ENCODE measurements at places on chromosomes 3 and 15. TPM values are rescaled to one million over a fixed set of nuclear protein-coding genes. Genes with fewer than 3 reads are reported as not detected.

DNA sequence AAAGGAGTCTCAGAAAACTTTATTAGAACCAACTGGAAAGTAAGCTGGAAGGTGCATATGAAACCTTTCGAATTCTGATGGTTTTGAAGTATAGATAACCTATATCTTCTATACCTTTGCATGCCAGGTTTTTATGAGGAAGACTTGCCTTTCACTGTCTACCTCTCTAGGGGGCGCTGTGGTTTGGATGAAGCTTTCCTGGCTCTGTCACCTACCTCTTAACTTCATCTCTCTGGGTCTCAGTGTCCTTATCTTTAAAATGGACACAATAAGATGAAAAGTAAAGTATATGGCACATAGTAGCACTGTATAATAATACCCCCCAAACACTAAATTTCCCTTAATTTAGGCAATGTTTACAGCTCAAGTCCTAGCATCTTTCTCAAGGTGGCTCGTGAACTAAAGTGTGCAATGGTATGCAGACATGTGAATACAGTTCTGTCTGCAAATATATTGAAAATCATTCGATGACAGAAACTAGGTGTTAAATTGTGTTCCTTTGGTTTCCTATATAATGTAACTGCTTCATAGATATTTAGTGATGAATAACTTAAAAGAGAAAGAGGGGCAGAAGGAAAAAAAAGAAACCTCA lies 314.3 kb downstream of the CHST2 start:
- DNase-seq, result no peak

DNA sequence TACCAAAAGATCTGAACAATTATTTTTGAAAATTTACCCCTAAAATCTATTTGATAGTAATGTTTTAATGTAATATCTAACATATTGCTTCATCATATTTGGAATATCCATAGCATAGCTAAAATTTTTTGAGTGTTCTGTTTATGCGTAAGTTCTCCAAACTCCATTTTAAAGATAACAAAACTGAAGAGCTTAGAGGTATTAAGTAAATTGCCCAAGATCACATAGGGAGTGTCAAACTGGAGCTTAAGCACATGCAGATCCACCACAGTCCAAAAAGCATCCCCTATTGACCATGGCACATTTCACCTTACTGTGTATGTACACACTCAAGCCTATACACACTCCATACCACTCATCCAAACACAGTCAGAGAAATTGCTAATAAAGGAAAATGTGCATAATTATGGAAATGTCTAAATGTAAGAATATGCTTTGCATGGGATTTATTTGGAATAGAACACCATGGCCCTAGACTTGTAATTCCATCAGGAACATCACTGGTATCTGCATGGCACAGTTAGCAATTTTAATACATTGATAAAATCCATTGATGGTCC lies 85.2 kb upstream of the TGFBR2 start:
- DNase-seq, result no peak

Gene DNASE1L3
- total RNA-seq, result not detected

DNA sequence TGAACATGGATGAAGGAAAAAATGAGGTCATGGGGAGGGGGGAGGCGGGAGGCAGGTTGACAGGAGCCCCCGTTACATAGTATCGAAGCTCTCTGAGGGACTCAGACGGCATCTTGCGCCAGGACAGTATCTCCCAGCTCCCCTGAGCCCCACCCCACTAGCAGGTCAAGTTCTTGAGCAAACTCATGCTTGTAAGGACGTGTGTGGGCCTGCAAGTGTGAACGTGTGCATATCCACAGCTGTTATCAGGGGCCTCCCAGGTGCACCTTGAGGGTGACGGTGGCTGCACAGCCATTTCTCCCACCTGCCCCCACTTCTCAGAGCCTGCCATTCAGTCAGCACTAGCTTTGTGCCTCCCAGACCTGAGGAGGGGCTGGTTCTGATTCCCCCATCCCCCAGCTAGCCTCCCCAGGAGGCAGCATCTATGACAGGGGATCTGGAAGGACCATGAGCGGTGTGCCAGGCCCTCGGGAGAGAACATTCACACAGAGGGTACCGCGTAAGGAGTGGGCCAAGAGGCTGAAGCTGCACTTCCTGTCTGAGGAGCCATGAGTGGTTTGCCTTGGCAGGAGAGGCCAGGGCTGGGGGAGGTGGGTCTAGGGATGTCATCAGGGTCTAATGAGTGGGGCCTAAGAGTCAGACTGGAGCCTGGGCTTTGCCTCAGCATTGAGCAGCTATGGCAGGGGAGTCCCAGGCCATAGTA lies 2.9 kb downstream of the SEMA3F start:
- DNase-seq, result no peak

- peak; percentile 12 for DNase-seq
These were observed 31.4 kb downstream of the MKRN2 start for GRCh38 chr3:12588039-12589009.

DNA sequence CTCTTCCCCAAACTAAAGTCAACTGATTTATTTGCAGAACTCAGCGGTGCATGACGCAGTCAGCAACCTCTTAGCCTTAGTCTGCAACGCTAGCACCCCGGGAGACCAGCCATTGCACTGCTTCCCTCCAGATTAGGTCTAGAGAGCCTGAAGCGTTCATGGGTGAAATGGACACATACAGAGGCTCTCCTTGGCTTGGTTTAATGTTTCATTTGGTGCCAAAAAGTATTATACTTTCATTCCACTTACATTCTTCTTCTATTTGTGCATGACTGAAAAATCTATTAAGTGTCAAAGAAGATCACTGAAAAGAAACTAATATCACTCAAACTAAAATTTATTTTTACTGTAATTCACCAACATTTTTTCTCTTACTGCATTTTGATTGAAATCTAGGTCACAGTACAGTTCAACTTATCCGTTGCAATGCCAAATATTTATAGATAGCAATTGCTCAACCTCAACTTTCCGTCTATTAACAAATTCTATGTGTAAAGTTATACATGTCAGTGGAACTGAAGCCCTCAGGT lies 116.2 kb downstream of the ROBO1 start:
- no peak for DNase-seq

Gene LTK
- 3.1 TPM for total RNA-seq

DNA sequence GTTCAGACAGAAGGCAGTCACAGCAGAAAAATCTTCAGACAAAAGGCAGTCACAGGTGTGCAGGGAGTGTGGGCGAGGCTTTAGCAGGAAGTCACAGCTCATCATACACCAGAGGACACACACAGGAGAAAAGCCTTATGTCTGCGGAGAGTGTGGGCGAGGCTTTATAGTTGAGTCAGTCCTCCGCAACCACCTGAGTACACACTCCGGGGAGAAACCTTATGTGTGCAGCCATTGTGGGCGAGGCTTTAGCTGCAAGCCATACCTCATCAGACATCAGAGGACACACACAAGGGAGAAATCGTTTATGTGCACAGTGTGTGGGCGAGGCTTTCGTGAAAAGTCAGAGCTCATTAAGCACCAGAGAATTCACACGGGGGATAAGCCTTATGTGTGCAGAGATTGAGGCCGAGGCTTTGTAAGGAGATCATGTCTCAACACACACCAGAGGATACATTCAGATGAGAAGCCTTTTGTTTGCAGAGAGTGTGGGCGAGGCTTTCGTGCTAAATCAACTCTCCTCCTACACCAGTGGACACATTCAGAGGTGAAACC lies 27.6 kb downstream of the ZNF589 start:
- DNase-seq, result no peak

Gene TMEM45A
- 142 TPM for total RNA-seq

DNA sequence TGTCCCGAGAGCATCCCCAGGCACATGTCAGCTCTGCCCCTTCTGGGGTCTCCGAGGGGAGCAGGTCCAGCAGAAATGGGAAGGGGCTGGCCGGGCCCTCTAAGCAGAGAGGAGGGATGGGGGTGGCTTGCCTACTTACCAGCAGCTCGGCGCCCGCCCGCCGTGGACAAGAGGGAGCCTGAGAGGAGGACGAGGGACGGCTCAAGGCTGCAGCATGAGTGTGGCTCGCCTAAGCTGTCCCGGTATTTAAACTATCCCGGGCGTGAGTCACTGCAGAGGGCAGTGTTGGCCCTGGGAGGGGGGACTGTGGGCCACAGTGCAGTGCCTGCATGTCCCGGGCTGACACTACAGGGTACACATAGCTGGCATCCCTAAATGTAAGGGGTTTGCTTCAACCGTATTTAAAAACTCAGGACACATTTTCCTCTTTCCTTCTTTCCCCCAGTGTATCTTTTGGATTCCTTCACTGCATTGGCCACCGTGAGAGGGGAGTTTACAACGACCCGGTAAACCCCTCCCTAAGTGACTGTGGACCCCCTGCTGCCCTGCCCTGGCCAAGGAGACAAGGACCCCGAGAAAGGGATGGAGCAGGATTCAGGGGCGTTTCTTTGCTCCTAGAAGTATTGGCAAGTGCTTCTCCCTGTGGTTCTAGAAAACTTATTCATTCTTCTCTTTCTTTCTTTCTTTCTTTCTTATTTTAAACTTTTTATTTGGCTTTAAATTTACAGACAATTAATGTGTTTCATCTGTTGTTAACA lies at the start of gene LRRC15:
TSS of gene LRRC15 (minus strand) at position 222 of the 758 bp plus-strand sequence. CDS start 8,700 bp downstream, outside the sequence.
- DNase-seq, result peak; percentile 86

DNA sequence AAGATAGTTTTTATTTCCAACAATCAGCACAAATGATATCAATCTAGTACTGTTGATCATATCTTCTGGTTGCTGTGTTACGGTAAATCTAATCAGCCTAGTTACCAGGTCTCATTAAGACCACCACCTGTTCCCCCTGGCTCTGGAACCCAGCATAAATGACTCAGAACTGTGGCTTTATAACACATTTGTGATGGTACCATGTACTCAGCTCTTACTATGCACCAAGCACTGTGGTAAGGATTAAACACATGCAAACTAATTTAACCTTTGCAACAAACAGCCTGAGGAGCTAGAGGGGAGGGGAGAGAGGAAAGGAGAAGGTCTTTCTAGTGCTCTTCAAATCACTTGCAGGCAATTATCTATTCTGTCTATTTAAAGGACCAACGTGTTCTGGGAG lies 173.9 kb upstream of the LMCD1 start:
- DNase-seq, result no peak

Gene OR5K1
- total RNA-seq, result not detected
